Globus pallidus (tissue), 1 donor: ENCODE measurements at places on chromosomes 5 and 9.
A peak's percentile ranks its signal among the peaks of the same experiment; 100 is the strongest.

- DNase-seq, result no peak
Observed at GRCh38 chr5:125865166-125865815, 557.9 kb upstream of the GRAMD2B start.

DNA sequence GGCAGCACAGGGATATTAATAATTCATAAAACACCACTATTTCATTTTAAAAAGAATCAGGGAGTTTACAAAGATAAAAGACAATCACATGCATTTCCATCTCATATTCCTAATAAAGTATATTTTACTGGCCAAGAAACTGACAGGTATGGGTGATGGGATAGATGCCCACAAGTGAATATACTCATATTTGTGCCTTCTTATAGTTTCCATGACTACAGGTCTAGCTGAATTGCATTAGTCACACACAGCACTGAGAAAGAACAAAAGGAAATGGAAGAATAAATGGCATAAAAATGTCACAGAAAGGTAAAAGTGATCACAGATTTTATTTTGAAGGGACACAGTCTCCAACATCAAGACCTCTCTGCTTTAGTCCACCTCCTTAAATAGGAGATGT lies 193.5 kb downstream of the PLK2 start:
- DNase-seq, result no peak

DNA sequence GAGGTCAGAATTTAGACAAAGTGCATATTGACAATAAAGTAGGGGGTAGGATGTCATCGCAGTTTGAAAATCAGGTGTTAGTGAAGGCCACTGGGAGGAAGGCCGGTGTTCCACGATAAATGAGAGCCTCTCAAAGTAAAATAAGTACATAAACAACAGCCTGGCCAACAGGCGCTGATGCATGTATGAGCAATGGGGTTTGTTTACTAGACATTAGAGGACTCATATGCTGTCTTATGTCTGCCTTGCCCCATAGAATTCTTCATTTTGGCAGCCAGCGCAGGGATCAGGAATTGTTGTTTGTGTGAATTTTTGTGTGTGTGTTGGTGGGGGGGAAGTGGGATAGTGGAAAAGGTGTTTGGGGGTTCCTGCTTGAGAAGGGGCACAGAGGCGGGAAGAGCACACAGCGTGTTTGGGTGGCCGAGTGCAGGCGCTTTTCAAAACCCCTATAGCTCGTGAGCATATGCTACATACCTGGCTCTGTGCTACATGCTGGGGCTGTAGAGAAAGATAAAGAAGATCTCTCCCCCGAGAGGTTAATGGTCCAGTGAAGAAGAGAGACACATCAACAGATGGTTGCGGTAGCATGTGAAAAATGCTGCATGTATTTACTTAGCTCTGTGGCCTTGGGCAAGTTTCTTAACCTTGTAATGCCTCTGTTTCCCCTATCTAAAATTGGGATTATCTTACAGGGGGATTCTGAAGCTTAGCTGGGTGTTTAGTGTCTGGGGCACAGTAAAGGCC lies 11.5 kb downstream of the SNX30 start:
- DNase-seq, result no peak

GRCh38 chr9:33415501-33416038 lies 13.2 kb upstream of the AQP7 start:
- peak; percentile 28 for DNase-seq

GRCh38 chr9:71910650-71911060 lies 338 bp downstream of the ABHD17B start:
- no peak for DNase-seq

GRCh38 chr9:18923167-18923566 lies 109.8 kb downstream of the SAXO1 start:
- no peak for DNase-seq

DNA sequence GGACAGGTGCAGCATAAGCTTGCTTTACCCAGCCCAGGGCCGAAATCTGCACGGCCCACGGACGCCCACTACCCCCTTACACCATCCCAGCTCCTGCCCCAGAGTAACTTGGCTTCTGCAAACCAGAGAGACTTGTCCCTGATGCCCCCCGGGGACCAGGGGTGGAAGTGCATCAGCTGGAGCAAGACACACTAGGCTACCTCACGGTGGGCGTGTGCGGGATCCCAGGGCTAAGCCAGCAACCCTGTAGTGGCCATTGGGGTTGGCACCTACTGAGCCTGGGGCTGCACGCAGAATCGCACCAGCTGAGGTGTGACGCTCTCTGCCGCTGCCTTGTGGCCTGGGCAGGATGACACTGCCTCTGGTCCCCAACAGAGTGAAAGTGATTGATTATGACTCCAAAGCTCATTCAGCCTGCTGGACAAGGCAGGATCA lies 6.1 kb upstream of the ZNF79 start:
- no peak for DNase-seq

DNA sequence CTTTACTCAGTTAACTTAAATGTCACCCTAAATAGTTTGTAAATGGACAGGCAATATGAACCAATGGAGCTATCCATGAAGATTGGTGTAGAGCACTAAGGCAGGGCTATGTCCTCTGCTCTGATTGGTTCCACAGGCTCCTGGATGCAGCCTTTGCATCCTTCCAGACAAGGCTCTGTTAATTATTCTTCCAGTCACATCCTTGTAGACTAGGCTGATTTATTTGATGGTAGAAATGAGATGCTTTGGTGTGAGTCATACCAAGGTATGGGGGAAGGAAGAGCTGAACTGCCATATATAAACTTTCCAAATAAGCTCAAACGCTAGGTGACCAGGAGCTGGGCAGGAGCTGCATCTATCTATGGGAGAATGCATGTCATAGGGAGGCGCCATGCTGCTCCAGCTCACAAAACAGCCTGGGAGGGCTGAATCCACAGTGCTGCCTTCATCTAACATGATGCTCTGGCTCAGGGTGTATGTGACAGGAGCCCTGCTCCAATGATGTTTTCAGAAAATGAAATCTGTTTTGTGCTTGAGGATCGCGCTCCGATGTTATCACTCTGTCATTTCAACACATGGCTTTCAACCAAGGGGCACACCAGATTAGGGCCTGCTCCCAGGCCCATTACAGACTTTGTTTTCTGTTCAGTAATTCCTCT lies 818.0 kb upstream of the ZNF608 start:
- DNase-seq, result no peak
